Suppressor macrophage treated with lipopolysaccharide for 4 hours (primary cell): ENCODE measurements at places on chromosomes 12 and 14.

DNA sequence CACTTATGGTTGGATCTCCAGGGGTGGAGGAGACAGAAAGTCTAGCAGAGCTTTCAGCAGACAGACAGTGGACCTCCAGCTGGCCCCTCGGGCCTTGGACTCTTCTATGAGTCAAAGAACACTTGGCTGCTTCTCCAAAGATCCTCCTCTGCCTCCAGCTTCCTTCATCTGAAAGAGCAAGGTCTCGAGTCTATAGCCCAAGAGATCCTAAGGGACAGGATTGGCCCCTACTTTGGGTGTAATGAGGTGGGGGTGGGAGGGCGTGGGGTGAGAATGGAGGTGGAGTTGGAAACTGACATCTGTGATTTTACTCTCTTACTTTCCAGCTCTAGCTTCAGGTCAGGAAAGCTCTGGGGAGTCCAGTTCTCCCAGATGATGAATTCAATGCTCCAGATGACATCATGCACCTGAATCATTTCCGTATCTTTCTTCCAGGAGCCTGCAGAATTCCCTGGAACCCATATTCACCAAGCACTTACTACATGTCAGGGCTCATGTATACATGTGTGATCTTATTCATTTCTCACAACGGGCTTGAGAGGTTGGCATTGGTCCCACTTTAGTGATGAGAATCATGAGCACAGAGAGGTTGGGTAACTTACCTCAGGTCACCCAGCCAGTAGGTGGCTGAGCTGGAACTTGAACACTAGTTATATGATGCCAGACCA lies 10.2 kb upstream of the PGF start:
- DNase-seq = no peak

DNA sequence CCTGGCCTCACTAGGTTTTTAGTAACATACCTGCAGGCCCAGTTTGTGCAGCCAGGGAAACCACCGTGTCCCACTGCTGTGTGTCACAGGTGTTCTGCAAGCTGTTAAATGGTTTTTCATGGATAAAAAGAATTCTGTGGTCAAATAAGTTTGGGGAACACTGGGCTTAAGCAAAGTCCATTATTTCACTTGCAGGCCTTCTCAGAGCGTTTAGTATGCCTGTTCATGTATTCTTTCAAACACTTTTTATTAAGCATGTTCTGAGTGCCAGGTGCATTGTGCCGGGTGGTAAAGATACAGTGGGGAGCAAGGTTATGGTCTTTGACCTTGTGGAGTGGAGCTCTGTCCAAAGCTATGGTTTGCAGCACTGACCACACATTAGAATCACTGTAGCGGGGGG lies 7.4 kb downstream of the RNFT2 start:
- no peak for DNase-seq

GRCh38 chr12:60394665-60395064 lies 798.8 kb downstream of the SLC16A7 start:
- no peak for DNase-seq

DNA sequence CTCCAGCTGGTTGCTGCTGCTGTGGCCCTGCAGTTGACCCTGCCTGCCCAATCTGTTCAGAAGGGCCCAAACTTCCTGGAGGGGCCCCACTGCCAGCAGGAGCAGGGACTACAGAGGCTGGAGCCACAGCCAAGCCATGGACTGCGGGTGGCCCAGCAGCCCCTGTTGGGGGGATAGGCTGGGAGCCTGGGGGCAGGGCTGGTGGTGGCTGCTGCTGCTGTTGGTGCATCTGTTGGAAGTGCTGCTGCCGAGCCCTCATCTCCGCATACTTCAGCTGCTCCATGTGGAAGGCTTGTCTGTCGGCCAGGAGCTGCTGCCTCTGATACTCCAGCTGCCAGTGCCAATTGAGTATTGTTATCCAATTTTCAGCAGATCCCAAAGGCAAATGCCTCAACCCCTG lies 7.2 kb downstream of the MYL6 start:
- no peak for DNase-seq

- no peak for DNase-seq
Measured at GRCh38 chr12:50325890-50326391, 42.6 kb upstream of the LIMA1 start.
